Progenitor cell of endocrine pancreas (in vitro differentiated cells): ENCODE measurements at places on chromosomes 13 and 19. TPM values are rescaled to one million over a fixed set of nuclear protein-coding genes. Genes with fewer than 3 reads are reported as not detected.

DNA sequence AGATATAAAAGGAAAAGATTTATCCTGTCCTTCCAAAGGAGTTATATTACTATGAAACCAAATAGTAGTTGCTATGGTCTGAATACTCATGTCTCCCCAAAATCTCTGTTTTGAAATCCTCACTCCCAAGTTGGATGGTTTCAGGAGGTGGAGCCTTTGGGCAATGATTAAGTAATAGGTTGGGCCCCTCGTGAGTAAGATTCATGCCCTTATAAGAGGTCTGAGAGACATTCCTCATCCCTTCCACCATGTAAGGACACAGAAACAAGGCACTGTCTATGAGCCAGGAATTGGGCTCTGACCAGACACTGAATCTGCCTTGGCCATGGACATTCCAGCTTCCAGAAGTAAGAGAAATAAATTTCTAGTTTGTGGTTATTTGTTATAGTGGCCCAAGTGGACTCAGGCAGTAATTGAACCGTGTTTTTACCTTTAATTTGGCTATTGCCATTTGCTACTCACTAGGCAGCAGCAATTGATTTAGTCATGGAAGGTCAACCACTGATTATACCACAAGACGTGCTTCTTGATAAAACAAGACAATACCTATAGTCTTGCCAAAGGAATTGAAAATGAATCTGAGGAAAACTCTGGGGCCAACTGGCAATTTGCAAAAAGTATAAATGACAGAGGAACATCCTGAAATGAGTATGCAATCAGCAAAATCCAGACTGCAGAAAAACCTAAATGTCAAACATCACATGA lies 717.4 kb upstream of the SPRY2 start:
- DNase-seq, result no peak

DNA sequence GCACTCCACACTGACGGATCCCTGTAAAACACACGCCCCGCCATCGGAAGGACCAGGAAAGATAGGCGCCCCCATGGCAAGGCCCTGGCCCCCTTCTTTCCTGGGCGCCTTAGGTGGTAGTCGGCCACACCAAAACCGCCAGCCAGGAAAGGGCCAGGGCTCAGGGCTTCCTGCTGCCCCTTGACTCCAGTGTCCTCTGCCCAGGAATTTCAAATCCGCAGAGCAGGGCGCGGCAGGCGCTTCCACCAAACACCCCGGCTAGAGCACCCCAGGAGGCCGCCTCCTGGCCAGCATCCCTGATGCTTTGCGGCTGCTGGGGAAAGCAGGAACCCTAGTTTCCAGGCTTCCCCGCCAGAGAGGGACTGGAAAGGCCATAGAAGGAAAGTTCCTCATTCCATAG lies 57.5 kb downstream of the ZNF726 start:
- no peak for DNase-seq

DNA sequence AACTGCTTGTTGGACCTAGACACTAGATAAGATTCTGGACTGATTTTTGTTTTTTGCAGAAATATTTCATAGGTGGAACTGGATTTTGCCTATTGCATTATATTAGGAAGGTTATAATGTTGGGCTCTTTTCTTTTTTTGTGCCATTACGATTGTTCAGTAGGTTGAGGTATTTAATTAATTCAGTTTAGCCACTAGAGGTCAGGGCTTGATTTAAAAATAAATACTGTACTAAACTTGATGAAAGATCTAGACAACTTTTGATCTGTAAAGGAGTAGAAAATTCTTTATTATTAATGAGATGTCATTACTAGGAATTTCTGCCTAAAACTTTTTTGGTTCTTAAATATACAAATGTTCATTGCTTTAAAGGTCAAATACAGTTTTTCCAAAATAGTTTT lies 15.2 kb upstream of the SUPT20H start:
- no peak for DNase-seq

- DNase-seq, result no peak
Observed at GRCh38 chr13:105202354-105202753, 1333.1 kb downstream of the EFNB2 start.

The LMTK3 gene
- total RNA-seq, result 11.4 and 12.7 TPM in 2 replicates

The ZNF112 gene
- total RNA-seq, result 13.0 and 14.1 TPM in 2 replicates

The TICAM1 gene
- 3.4 and 4.0 TPM in 2 replicates for total RNA-seq
